ENCODE measurements at places on chromosomes 2 and 18.

GRCh38 chr2:221596192-221596591, 24.1 kb upstream of the EPHA4 start:
- no peak for DNase-seq

- DNase-seq: no peak
Measured at GRCh38 chr2:111896576-111896975, 1.8 kb upstream of the MERTK start.

GRCh38 chr2:169116327-169116726, 47.0 kb downstream of the DHRS9 start:
- no peak for DNase-seq

DNA sequence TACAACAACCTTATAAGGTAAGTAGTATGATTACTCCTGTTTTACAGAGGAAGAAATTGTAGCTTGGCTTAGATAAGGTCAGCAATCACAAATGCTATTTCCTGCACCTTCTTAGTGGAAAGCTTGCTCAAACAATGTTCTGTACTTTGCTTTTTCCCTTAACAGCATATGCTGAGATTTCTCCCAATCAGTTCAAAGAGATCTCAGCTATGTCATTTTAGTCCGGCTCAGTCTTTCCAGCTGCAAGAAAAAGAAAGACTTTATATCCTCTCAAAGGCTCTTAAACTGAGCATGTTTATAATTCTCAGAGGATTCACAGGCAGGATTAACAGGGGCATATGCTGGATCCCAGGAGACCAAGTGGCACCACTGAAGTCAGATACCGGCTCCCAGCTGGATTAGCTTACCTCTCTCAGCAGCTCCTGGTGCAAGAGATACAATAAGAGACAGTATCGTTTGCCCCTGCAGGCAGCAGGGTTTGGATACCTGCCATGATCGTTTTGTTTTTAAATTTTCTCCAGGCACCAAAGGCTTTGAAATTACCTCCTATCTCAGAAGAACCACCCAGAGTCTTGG, 29.5 kb downstream of the KIAA2012 start:
- DNase-seq: no peak

- no peak for DNase-seq
Measured at GRCh38 chr2:109408043-109408335, 205.8 kb downstream of the SEPTIN10 start.

DNA sequence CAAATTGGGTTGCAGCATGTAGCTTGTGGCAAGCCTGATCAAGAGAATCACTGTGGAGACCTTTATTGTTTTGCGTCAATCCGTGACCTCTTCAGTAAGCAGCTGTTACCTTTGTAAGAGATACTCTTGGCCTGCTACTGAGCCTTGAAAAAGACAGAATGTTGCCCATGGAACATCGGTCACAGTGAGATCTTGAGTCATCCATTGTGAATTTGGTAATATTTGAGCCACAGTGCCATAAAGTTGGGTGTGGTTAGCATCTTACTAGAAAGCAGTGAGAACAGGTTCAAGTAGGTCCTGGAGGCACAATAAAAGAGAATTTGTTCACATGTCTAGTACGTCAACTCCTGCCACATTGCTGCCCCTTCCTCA, 12.7 kb upstream of the EFR3B start:
- no peak for DNase-seq
